ENCODE measurements at places on chromosomes 7 and 10. TPM values are rescaled to one million over a fixed set of nuclear protein-coding genes. Genes with fewer than 3 reads are reported as not detected.

GRCh38 chr10:59648711-59649201, 60.9 kb downstream of the SLC16A9 start:
- DNase-seq, result no peak

DNA sequence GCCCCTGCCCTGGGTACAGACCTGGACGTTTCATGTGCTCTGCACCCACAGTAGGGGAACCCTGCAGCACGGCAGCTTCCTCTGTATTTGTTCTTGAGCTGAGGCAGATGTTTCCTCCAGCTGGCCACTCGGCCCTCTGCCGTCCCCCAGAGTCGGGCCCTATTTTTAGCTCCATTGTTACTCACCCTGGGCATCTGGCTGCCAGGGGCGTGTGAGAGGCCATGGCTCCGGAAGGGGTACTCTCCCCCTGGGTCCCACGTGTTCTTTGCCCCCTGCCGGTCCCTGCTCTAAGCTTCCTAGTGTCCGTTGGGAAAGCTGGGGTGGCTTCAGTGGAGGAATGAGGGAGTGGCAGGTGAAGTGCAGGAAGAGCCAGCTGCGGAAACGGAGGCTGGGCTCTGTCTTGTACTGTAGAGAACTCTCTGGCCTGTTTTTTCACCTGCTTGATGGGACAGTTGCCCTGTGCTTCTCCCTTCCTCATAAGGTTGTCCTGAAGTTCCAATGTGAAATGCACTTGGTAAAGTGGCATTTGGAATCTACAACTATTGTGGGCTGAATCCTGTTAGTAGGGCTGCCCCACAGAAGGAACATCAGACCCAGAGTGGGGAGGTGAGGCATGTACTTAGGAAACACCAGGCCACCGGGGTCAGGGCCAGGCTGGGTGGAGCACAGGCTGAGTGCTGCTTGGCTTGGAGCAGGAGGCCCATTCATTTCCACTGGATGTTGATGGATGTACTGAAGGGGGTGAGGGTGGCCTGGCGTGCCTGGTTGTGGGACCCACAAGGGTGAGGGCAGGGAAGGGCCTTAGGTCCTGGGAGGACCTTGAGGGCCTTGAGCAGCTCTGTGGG, 30.6 kb downstream of the PALD1 start:
- DNase-seq, result peak; percentile 67

DNA sequence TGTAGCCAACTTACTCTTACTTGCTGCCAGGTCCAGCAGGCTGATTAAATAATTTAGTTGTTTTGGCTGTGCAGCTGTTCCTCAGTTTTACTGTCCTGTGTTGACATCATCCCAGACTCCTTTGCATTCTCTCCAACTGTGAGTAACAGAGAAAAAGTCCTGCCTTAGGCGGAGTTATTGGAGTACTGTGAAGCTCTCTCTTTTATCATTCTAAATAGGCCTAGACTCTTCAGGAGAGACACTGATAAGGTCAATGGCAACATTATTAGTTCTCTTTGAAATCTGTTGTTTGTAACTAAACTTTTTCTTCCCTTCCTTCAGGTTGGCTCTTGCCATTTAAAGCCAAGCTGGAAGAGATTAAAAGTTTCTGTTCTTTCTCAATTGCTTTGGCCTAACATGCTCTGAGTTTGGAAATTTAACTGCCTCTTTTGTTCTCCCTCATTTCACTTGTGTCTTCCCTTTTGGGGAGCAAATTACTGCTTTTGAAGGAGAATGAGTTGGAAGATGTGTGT, 215.7 kb upstream of the CSTF2T start:
- DNase-seq, result peak; percentile 30

DNA sequence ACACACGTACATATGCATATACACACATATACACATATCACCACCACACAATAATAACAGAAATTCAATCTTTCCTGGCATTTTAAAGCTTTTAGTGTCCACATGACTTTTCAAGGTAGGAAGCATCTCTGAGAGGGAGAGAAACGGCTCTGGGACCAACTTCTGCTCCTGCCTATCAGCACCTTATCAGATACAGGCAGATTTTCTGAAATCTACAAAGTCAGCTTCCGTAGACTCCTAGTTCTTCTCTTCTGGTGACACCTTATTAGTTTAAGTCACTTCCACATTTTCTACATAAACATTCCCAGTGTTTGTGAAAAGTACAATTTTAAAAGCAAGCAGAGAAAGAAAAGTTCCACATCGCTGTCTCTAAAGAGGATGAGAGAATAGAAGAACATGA, 74.5 kb downstream of the ZNF22 start:
- no peak for DNase-seq

GRCh38 chr7:26777385-26777784, 87.0 kb downstream of the SKAP2 start:
- DNase-seq, result no peak

DNA sequence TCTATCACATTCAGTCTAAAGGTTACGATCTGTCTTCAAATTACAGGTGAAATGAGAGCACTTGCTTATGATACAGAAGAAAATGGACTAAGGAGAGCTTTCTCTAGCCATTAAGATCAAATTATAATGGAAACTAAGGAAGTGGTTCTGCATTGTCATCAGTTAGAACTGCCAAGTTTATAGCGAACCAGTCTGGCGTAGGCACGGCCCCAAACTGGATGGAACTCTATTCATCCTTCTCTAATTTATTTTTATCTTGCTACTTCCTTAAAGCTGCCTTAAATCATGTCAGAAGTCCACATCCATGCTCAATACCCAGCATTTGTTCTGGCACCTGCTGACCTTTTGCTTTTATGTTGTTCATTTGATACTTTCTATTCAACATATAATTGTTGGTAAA, 63.7 kb upstream of the APBB1IP start:
- no peak for DNase-seq

DNA sequence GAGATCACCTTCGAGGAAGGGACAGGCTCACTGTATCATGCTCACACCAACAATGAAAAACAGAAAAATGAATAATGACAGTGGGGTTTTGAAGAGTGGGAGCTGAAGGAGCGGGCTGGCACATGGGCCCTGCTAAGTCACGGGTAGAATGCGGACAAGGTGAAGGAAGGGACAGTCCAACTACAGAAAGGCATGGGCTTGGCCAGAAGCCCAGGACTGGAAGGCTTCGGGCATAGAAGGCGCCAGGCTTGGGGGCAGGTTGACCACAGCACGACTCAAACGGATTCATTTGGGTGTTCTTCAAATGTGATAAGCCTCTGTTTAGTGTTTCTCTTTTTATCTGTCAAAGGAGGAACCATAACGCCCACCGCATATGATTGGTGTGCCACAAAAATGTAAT, 509.5 kb downstream of the CCSER2 start:
- no peak for DNase-seq

DNA sequence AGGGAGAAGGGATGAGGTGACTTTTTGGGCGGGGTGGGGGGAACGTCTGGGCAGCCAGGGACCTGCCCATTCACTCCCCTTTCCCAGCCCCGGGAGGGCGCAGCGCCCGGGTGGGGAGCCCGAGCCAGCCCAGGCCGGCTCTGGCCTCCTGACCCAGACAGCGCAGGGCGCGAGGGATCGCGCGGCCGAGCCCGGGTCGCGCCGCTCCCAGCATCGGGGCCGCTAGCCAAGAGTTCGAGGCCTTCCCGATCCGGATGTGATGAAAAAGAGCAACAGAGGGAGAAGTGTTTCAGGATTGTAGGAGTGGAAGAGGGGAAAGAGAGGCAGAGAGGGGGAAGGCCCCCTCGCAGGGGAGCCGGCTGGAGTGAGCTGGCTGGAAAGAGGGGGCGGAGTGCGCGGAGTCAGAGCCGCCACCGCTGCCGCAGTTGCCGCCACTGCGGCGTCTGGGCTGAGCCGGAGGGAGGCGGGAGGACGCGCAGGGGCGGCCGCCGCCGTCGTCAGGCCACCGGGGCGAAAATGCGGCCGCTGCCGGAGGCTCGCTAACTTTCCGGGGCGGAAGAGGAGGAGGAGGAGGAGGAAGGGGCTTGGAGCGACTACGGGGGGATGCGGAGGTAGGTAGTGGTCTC, at the start of gene MDFIC:
TSS of gene MDFIC (plus strand) at position 69 of the 626 bp plus-strand sequence. CDS start 940 bp downstream, outside the sequence.
- DNase-seq, result peak; percentile 59

GRCh38 chr7:5596046-5596895, 172.6 kb upstream of the TNRC18 start:
- peak; percentile 76 for DNase-seq

The C10orf143 gene
- 0.94 TPM for total RNA-seq

DNA sequence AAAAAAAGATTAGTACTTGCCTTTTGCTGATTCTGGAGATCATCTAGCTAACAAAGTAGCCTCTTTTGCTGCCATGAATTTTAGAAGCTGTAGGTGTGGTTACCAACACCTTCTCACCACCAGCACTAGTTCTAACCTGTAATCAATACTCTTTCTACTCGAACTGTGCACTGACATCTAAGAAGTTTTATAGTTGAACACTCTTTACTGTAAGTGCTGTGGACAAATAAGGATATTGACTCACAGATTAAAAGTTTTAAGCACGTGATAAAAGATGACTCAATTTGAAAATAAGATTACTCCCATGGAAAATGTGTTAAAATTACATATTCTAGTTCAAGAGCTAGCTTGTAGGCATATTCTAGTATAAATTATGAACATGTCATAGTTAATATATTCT, 89.9 kb downstream of the REEP3 start:
- DNase-seq, result no peak

- no peak for DNase-seq
These were observed 78.4 kb upstream of the CACNA2D1 start for GRCh38 chr7:82521906-82522445.

DNA sequence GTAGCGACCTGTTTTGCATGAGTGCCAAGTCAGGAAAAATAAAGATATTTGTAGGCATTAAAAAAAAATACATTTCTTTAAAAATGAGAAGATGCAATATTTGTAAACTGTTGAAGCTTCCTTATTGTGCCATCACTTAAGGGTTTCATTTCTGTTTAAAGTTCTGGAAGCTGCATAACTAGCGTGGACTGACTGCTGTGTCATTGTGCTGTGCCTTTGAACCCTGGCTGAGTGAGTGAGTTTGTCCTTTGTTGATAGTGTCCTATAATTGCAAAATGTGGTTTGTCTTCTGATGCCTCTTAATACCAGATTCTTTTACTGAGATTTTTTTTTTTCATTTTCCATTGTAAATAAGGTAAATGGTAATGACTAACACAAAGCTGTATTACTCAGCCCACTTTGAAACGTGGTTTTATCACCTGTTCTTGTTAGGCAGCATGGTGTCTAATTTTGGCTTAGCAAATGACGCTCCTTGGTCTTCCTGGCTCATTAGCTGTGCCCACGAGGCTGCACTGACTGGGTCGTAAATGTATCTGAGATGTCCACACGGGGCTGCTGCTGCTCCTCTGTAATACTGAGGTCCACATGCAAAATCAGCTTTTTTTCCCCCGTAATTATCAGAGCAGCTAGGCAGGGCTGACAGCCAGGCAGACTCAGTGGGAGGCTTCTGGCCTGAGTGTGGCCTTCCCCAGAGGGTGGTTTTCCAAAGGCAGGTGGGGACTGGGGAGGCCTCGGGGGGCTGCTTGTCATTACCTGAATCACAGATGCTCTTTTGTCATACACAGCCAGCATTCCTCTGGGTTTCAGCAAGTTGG, 14.8 kb downstream of the ZSCAN25 start:
- DNase-seq, result peak; percentile 47

The ZNF783 gene
- total RNA-seq, result 13.6 TPM

The CNNM1 gene
- 0.33 TPM for total RNA-seq

Data from H9 (cell line).